Glutamatergic neuron (in vitro differentiated cells): ENCODE measurements at places on chromosomes 4 and X. TPM values are rescaled to one million over a fixed set of nuclear protein-coding genes. Genes with fewer than 3 reads are reported as not detected.

DNA sequence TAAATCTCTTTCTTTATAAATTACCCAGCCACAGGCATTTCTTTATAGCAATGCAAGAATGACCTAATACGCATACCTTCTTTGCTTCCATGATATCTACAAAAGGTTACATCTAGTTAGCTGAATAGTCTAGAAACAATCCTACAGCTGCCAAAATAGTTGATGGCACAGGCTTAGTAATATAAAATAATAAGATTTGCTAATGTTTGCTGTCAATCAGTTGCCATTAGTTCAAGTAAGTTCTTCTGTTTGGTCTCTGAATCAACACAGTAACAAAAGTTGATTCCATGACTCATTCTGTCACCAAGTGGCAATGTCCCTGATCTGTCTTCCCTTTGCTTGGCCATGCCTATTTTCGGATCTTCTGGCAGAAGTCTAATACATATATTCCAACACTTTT lies 470.2 kb downstream of the SPRY1 start:
- no peak for DNase-seq

DNA sequence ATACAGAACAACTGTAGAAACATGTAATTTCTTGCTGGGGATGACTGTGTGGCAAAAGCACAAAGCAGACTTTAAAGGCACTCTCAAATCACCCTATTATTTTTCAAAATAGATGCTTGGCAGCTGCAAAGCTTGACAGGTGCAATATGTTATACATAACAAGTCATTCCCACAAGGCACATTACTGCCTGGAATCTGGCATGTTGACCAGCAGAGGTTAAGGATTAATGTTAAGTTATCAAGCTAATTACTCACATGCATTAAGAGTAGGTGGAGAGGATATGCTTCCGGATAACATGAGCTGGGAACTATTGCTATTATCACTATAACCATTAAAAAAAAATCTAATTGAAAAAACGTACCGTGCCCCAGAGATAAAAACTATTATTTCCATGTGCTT lies 17.8 kb downstream of the ANOS1 start:
- DNase-seq, result no peak

- DNase-seq, result no peak
Measured at GRCh38 chr4:152109531-152110509, 349.0 kb upstream of the GATB start.

- DNase-seq, result peak; percentile 60
Measured at GRCh38 chrX:17521871-17522693, 147.1 kb downstream of the NHS start.

- DNase-seq, result no peak
Measured at GRCh38 chrX:152259150-152259549, 120.8 kb upstream of the MAGEA10 start.

- peak; percentile 47 for DNase-seq
Measured at GRCh38 chr4:336099-336892, 1.3 kb upstream of the ZNF141 start.

DNA sequence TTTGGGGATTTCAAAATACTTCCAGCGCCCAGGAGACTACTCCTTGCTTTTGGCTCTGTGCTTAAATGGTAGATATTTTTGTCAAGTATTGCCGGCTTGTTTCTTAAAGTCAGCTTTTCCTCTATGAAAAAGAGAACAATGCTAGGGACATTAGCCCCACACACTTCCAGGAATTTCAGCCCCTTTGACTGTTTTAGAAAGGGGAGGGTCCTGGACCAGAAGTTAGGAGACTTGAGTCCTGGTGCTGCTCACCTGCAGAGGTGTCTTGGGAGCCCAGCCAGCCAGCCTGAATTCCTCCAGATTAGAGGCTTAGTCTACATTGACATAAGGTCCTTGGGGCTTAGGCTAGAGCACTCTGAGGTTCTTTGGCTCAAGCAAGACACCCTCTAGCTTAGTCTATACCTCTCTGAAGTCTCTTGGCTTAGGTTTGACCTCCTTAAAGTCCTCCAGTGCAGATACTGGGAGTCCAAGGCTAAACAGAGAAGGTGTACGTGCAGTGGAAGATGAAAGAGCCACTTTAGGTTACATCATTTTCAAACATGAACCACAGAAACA lies 1.6 kb upstream of the SETD7 start:
- DNase-seq, result no peak

DNA sequence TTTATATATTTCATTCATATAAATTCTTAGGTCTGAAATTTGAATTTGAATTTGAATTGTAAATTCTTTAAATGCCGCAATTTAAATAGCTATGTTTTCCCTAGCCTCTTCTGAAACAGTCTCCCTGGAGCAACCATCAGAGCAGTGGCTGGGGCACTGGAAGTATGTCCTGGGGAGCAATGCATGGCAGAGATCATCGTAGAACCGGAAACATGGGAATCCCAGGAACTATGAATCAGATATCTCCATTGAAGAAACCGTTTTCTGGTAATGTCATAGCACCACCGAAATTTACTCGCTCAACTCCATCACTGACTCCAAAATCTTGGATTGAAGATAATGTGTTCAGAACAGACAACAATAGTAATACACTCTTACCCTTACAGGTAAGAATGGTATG lies 4.9 kb downstream of the CPEB2 start:
- no peak for DNase-seq

The CT45A1 gene
- not detected for total RNA-seq

The STK32B gene
- 2.5 TPM for total RNA-seq

GRCh38 chr4:3393171-3393570 lies 48.6 kb upstream of the HGFAC start:
- DNase-seq, result no peak

DNA sequence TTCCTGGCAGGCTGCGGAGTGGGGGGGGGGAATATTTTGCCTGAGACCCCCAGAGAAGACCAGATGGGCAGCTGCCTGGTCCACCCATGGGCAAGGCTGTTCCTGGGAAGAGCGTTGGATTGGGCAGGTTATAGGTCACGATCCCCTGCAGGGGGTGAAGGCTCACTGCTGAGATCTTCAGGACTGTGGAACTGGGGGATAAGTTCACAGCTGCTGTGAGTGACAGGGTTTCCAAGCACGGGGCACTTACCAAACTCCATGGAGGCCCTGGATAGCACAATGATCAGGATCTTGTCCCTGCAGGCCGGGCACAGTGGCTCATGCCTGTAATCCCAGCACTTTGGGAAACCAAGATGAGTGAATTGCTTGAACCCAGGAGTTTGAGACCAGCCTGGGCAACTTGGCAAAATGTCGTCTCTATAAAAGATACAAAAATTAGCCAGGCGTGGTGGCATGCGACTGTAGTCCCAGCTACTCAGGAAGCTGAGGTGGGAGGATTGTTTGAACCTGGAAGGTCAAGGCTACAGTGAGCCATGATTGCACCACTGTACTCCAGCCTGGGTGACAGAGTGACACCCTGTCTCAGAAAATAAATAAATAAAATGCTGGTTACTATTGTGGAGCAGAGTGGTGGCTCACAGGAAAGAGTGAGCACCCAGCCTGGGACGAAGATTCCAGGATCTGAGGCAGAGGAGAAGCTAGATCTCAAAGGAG lies 68.0 kb upstream of the HELT start:
- DNase-seq, result no peak

DNA sequence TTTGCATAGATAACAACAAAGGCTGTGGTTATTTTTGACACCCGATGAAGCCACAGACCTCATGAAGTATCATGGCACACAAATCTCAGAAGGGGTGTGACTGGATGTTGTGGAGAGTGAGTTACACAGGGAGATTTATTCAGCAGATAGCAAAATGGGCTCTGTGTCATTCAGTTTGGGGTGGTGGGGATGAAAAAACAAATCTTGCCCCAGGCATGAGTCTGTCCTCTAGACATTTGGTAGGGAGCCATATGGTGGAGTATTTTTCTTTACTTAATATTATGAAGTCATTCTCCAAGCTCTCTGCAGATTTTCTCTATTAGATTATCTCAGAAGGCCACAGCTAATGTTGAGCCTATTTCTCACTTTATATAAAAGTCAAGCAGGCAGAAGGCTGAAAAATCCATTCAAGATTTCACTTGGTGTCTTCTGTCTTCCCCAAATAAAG lies 277.1 kb upstream of the TENM3 start:
- no peak for DNase-seq

GRCh38 chr4:89582756-89583505 lies 254.0 kb downstream of the SNCA start:
- no peak for DNase-seq

GRCh38 chr4:41656572-41657520 lies 91.7 kb downstream of the PHOX2B start:
- no peak for DNase-seq

DNA sequence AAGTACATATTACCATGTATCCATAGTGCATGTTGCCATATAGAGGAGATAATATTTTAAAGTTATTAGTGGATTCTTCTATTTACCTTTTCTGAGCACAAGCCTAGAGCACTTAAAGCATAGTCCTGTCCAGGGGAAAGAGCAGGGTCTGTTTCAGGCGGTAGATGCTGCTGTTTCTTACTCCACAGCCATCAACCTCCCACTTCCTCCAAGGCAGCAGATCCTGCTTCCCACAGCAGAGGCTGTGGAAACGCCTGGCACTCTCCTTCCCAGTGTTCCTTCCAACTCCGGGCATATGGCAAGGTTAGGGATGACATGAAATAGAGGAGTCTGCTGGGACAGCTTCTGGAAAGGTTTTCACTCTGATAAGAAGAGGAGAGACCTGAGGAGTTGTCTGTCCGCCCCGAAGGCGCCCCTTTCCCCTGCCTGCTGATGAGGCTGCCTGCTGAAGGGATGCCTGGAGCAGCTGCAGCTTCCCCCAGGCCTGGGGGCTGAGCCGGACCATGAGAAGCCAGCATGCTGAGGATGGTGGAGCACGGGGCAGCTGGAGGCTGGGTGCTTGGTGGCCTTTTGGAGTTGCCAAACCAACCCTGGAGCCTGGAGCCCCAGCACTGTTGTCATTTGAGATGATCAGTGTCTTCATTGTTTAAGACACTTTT lies 43.9 kb upstream of the SLC25A4 start:
- peak; percentile 34 for DNase-seq

- no peak for DNase-seq
Measured at GRCh38 chr4:52358366-52358765, 300.7 kb downstream of the USP46 start.

GRCh38 chrX:41449615-41450014 lies 2.5 kb downstream of the NYX start:
- DNase-seq, result no peak

The PRKG2 gene
- total RNA-seq, result 29.7 TPM

GRCh38 chr4:78059524-78059889 lies 2.4 kb downstream of the FRAS1 start:
- peak; percentile 53 for DNase-seq

The PF4V1 gene
- not detected for total RNA-seq

DNA sequence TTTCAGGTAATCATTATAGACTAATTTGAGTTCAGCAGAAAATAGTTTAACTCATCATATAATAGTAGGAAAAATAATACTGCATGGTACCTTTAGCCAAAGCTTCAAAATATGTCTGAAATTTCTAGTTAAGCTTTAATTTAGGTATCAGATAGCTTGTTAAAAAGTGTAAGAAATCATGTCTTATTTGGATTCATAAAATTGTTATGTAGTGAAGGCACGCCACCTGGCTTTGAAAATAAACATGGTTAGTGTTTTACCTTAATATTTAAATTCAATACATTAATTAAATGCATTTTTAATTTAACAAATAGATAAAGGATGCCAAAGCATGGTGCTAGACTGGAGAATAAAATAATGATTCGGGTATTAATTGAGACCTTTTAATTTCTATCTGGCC lies 211.4 kb downstream of the FSTL5 start:
- no peak for DNase-seq

- no peak for DNase-seq
Measured at GRCh38 chrX:38089173-38089982, 83.0 kb downstream of the SYTL5 start.

DNA sequence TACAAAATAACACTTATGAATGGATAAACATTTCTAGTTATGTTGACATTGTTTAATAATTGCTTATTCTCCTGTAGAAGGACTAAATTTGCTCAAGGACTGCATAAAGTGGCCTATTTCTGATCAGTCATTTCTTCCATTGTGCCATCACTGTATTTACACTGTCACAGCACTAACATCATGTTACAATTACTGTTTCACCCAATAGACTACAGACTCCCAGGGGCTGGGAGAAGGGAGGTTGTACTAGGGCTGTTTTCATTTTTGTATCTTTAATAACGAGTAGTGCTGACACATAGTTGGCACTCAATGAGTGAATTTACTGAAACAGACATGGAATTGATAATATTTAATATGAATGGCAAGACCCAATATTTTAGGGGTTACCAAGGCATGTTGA lies 139.5 kb downstream of the SLC10A7 start:
- DNase-seq, result no peak

The APELA gene
- total RNA-seq, result 0.88 TPM

The ATP2B3 gene
- 68.0 TPM for total RNA-seq

The AADAT gene
- 28.4 TPM for total RNA-seq

- no peak for DNase-seq
Measured at GRCh38 chrX:21655901-21656586, 2.1 kb downstream of the KLHL34 start.

- no peak for DNase-seq
Measured at GRCh38 chr4:27717431-27717755, 856.8 kb downstream of the STIM2 start.

The BST1 gene
- total RNA-seq, result not detected

DNA sequence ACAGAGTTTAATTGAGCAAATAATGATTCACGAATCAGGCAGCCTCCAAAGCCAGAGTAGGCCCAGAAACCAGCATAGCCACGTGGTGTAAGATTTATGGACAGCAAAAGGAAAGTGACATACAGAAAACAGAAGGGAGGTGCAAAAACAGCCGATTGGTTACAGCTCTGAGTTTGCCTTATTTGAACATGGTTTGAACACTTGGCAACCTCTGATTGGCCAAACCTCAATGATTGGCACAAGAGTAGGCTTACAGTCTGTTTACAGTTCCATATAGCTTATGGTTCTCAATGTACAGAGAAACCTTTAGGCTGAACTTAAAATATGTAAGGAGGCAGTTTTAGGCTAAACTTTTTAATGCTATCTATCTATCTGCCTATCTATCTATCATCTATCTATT lies 394.8 kb downstream of the CFAP47 start:
- DNase-seq, result no peak

GRCh38 chrX:147476008-147476407 lies 435.7 kb upstream of the FMR1 start:
- peak; percentile 13 for DNase-seq

The SMIM31 gene
- not detected for total RNA-seq

The TLR8 gene
- not detected for total RNA-seq

GRCh38 chrX:80876877-80877276 lies 67.2 kb upstream of the BRWD3 start:
- no peak for DNase-seq

DNA sequence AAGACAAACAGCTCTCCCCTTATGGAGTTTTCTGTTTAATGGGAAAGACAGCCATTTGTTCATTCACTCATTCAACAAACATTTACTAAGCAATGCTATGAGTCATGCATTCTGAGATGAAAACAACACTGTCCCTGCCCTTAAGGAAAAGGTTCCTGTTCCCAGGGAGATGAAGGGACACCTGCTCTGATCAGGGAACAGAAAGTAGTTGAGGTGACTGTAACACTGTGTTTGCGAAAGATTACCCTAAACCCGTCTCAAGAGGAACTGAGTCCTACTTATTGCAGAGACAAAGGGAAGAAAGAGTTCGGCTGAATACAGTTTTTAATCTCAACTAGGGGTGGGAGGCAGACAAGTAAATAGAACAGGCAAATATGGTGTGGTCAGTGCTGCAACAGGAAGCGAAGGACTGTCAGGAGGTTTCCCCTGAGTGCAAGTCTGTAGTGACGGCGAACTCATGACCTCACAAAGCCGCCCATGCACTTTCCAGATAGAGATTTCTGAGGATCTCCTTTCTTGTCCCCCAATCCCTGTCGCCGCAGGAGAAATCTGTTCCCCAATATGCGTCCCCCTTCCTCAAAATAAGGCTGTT lies 712 bp downstream of the STX18 start:
- no peak for DNase-seq

The CXorf49 gene
- not detected for total RNA-seq

GRCh38 chr4:3879681-3880614 lies 113.8 kb downstream of the ADRA2C start:
- no peak for DNase-seq
